Islet precursor cell (in vitro differentiated cells): ENCODE measurements at places on chromosomes 2 and 18.

GRCh38 chr18:75378376-75379315, 48.9 kb downstream of the SMIM21 start:
- DNase-seq, result peak; percentile 46

DNA sequence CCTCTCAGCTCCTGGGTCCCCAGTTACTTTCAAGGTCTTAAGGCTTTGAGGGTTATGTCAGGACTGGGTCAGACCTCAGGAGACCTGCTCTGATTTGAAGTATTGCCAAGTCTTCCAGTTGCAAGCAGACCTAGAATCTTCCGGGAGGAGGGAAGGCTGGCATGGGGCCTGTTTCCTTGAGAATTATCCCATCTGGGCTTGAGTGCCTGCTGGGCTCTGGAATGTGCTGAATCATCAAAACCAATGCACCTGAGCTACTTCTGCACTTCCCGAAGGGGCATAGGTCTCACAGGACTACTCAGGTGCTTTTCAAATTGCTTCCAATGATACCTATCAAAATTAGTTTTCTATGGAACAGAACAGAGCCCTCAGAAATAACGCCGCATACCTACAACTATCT, 327.3 kb downstream of the XIRP2 start:
- no peak for DNase-seq

GRCh38 chr2:40100676-40101075, 321.6 kb upstream of the THUMPD2 start:
- no peak for DNase-seq

DNA sequence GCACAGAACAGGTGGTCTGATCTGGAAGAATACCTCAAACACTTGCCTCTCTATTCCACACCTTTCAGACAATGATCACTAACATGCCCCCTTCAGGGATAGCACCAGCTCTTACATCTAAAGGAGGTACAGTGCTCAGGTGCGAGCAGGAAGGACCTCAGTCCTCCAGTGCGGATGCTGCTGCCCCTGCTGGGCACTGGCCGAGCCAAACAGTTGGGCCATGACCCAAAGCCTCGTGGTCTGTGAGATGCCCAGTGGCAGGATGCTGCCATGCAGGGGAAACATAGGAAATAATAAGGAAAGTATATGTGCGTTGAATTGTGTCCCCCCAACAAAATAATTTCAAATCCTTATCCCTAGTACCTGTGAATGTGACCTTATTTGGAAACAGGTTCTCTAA, 243.7 kb downstream of the NDUFA10 start:
- peak; percentile 19 for DNase-seq

GRCh38 chr18:79393181-79393634, 2.5 kb upstream of the NFATC1 start:
- peak; percentile 55 for DNase-seq

GRCh38 chr2:239927424-239927981, 97.6 kb downstream of the NDUFA10 start:
- peak; percentile 77 for DNase-seq

DNA sequence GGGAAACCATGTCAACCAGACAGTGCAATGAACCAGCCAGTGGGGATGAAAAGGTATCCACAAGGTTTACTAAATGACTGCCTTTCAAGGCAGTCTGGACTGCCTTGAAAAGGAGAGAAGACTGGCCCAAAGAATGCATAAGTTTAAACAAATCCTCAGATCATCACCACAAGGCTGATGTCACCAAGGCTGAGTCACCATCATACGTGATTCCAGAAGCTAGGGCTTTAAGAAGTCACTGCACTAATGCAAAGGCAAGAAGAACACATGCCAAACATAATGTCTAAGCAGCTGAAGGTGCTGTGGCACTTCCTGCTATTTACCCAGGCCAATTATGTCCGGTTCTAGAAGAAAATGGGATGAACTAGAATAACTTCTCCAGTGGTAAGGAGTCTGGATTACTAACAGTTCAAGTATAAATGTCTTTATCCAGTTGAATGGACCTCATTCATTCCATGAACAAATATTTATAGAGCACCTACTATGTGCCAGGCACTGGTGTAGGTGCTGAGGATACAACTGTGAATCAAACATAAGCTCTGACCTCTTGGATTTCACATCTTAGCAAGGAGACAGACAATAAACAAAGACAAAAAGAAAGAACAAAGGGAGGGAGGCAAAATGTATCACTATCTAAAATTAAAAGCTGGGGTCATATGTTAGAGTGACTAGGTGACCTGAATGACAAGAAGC, 37.6 kb upstream of the ONECUT2 start:
- DNase-seq, result peak; percentile 82

GRCh38 chr2:32182667-32183066, 17.0 kb downstream of the SLC30A6 start:
- no peak for DNase-seq

DNA sequence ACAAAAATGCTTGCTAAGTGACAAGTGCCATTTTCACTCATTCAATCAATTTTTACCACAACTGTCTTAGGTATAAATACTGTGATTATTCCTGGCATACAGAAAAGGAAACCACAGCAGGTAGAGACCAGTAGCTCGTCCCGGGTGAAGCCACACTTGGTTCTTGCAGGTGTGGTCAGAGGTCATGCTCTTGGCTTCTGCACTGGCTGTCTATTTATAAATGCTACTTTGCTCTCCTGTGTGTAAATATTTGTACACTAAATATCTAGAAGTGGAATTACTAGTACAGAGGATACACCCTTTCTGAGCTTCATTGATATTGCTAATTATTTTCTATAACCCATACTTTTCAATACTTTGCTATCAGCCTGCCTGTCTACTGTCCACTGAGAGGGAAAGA, 284.6 kb downstream of the MYT1L start:
- no peak for DNase-seq

DNA sequence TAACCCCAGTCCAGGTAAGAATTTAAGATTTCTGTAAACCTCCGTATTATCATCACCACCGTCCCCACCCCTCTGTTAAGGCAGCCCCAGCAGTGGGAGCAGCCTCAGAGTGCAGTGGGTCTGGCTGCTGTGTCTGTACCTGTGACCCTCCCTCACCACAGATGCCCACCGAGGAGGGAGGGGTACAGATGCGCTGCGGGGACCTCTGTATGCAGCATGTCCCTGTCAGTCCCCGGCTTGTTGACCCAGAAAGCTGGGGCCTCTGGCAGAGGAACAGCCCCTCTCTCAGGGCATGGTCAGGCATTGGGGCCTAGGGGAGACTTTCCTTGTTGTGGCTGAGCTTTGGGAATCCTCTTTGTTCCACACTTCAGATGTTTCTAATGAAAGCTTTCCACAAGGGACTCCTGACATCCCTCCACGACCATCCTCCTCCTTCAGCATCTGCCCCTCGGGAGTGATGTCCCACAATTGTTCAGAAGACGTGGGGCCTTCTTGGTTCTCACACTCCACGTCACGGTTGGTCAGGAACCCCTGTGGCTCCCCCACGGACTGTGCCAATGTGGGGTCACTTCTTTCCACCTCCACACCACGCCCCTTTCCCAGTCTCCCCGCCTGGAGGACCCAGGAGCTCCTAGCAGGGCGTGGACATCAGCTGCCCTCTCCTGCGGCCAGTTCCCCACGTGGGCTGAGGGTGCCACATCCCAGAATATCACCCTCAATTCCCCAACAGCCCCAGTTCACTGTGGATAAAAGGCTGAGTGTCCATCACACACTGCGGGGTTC, 384.2 kb upstream of the MYT1L start:
- DNase-seq, result no peak

DNA sequence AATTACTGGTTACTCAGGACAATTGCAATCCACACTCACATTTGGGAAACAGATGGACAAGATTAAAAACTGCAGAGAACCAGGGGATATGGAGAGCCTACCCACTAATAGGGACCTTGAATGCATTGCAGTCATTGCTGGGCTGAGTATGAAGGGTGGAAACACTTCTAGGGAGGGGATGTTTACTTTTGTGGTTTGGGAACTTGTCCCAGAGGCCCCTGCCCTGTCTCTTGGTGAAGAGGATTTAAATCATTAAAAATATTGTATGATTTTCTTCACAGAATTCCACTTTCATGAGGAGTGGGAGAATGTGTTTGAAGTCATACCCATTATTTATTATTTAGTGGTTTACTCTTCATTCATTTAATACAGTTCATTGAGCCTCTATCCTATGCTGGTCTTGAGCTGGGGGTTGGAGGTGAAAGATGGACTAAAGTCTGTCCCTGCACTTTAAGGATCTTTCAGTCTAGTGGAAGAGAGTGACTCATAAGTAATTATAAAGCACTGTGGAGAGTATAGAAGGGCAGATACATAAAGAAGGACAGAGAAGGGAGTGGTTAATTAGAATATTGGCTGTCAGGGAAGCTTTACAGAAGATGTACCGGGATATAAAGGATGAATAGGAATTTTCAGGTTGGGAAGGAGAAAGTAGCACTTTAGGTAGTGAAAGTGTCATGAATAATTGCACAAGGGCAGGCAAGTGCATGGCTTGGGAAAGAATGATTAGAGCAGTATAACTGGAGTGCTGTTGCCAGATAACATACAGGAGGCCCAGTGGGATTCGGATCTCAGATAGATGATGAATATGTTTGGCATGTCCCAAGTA, 313.4 kb downstream of the LPIN1 start:
- no peak for DNase-seq

DNA sequence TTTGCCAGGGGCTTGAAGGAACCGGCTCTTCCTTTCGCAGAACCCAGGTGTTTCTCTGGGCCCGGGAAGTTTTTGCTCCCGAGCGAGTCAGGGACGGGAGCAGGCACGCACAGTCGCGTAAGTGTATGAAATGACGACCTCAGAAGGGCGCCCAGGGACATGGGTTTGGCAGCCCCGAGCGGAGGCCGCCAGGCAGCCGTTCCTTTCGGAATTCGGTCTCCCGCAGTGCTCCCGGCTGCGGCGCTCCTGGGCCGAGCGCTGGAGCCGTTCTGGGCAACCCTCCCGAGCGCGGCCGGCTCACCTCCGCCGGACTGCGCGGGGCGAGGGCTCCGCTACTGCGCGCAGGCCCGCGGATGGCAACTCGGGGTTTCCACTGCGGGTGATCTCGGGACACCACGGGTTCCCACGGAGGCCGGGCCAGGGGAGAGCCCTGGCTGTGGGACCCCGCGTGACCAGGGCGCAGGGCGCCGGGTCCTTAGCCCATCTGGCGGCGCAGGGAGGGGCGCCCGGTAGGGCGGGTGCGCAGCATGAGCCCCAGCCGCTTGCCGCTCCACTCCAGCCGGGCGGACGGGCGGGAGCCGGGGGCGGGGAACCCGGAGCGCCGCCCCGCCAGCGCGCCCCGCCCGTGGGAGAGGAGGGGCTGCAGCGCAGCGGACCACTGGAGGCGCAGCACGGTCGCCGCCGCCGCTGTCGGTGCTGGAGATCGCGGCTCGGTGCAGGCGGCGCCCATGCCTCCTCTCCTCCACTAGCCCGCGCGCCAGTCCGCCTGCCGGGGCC, at the start of gene OSBPL6:
Gene OSBPL6, plus strand, starts transcription at position 690 of the 777 bp plus-strand sequence. CDS start 111,673 bp downstream, outside the sequence.
- peak; percentile 89 for DNase-seq

DNA sequence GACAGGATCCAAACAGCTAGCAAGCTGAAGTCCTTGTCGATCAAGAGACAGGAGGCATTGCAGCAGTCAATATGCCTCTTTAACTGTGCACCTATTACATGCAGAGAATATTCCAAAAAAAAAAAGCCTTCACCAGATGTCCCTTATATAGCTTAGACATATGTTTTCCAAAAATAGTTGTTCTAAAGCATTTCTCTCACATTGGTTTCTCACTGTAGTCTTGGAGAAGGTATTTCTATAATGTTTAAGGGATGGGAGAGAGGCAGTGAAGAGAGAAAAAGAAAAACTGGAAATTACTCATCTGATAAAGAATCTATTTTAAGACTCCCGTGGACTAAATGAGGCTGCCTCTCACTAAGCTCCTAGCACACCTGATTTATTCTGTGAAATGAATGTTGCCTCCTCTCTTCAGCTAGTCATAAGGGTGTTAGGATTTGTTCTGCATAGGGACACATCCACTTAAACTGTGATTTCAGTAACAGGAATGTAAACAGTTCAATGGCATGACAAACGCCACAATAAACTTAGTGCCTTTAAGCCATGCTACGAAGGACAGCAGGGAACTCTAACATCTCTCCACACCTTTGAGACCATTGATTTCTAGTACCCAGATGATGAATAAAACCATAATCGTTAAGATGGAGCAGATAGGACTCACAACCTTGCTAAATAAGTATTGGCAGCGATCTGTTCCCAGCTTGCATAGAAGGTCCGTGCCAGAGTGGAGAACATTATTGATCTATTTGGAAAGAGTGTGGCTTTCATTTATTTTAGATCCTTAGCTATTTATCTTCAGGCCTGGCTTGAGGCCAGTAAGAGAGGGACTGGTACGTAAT, 98.6 kb upstream of the NCK2 start:
- no peak for DNase-seq

- peak; percentile 99 for DNase-seq
These were observed 66.2 kb downstream of the HS1BP3 start for GRCh38 chr2:20584399-20585358.

GRCh38 chr2:134675314-134675713, 43.5 kb downstream of the TMEM163 start:
- DNase-seq, result no peak

DNA sequence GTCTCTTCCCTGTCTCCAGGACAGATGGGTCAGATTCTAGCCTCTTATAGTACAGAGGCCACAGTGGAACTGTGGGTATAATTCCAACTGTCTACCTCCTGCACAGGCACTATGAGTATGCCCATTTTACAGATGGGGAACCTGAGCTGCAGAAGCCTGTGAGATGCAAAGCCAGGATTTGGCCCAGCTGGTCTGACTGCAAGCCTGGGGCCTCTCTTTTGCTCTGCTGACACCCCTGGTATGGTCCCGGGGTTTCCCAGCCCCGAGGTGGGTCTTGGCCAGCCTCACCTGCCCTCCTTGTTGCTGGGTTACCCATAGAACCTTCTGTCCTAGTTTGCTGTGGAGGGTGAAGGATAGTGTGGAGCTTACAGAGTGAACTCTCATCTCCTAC, 9.8 kb downstream of the HS6ST1 start:
- DNase-seq, result no peak

GRCh38 chr2:69033461-69034095, 20.6 kb downstream of the ANTXR1 start:
- no peak for DNase-seq

GRCh38 chr2:135703300-135703699, 38.4 kb upstream of the UBXN4 start:
- no peak for DNase-seq

DNA sequence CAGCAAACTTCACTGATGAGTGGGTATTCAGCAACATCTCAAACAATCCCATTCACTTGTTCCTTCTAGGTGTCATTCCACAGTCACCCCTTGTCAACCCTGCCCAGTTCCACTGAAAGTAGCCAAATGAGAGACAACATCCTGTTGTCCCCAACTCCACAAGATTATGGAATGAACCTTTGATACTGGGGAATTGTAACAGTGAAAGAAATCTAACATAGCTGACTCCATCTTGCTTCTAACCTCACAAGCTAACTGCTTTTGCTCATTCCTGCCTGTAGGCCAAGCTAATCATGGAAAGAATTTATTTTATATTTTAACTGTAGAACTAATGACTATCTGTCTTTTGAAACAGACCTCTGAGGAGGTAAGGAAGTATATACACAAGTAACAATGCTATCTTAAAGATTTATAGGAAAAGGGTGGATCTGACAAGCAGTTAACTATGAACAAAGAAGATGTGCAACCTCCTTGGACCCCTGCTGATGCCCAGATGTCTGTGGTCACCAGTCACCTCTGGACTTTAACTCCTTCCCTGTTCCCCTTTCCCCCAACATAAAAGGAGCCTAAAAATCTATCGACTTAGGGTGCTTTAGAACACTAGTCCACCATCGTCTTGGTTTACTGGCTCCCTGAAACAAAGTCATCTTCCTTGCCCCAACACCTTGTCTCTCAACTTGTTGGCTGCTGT, 6.9 kb upstream of the ANXA4 start:
- DNase-seq, result no peak
